Left colon (tissue), 2 donors: ENCODE measurements at places on chromosomes 1 and 21.

GRCh38 chr1:20854529-20854928, 67.4 kb upstream of the HP1BP3 start:
- DNase-seq = no peak

DNA sequence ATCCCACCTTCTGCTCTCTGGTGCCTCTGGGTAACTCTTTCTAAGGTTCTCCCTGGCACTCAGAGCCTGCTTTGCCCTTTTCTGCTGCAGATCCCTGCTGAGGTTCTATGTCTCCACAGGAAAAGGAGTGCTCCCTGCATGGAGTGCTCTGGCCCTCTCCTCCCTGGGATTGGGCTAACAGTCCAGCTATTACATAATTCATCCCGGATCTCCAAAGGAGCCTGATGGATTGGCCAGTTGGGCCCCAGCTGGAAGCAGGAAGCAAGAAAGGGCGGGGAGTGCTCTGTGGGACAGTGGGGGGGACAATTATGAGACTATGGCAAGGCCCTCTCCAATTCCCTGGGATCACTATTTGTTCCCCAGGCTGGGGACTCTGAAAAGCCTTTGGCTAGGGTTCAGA, 51.9 kb upstream of the GOLT1A start:
- no peak for DNase-seq

GRCh38 chr1:234691567-234691966, 81.6 kb upstream of the IRF2BP2 start:
- no peak for DNase-seq

GRCh38 chr1:181604482-181605249, 121.3 kb downstream of the CACNA1E start:
- no peak for DNase-seq

DNA sequence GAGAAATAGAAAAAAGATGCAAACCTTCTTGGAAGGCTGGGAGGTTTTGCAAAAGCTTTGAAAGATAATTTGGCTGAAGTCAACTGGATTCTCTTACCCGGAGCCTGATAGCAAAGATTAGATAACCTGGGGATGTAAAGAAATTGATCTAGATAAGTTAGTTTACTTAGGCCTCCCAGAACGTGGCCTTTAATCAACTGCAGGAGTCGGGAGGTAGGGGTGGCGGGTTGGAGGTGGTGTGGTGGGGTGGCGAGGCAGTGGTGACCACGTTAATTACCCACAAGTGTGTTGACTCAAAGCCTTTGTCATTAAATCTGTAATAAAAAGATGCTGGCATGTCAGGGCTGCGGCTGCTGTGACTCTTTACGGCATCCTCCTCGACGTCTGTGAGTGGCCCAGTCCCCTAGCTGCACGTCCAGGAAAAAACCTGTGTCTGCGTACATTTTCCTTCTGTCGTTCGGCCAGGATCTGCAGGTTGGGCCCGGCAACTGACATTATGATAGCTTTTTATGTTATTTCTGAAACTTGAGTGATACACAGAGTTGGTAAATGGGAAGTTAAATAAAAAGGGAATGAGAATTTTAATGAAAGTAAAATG, 51.1 kb upstream of the B3GALT2 start:
- no peak for DNase-seq

DNA sequence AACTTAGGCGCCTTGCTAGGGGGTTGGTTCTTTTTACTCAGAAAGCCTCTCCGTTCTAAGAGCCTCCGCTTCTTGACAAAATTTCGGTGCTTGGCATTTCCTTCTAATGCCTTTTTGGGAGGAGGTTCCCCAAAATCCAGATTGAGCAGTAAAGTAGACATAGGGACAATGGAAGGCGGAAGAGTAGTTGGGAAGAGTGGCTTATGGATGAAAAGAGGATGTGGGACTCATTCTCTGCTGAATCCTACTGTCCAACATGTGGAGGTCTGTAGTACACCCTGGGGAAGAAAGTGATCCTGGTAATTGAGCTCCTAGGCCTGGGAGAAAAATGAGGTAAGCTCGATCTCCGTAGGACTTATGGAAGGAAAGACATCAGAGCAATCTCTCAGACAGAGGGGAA, 777 bp upstream of the METTL25B start:
- no peak for DNase-seq

- DNase-seq = no peak
Observed at GRCh38 chr1:32897082-32898049, 3.8 kb downstream of the TMEM54 start.

GRCh38 chr1:54888080-54888733, 1.2 kb upstream of the DHCR24 start:
- no peak for DNase-seq

- DNase-seq = no peak
Observed at GRCh38 chr1:244137276-244137675, 86.2 kb downstream of the ZBTB18 start.

GRCh38 chr1:114927401-114927800, 72.7 kb downstream of the SYCP1 start:
- DNase-seq = no peak

GRCh38 chr1:157893686-157894085, 52.1 kb upstream of the CD5L start:
- no peak for DNase-seq

- DNase-seq = no peak
Observed at GRCh38 chr1:42847721-42848460, 1.5 kb downstream of the ZNF691 start.

DNA sequence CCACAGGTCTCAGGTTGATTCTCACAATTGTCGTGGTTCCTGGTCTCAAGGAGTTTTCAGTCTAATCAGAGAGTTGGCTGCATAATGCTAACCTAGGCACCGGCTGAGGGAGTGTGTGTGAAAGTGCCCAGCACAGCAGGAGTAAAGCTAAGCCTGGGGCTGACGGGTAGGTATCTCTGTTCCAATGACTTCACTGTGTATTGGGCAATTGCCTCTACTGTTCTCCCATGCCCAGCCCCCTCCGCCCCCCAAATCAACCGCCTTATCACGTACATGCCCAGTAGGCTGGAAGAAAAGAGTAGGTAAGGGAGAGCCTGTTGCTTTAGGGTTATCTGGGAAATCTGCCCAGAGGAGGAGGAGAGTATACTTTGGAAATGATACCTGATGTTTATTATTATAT, 54.7 kb downstream of the MRPS6 start:
- no peak for DNase-seq

DNA sequence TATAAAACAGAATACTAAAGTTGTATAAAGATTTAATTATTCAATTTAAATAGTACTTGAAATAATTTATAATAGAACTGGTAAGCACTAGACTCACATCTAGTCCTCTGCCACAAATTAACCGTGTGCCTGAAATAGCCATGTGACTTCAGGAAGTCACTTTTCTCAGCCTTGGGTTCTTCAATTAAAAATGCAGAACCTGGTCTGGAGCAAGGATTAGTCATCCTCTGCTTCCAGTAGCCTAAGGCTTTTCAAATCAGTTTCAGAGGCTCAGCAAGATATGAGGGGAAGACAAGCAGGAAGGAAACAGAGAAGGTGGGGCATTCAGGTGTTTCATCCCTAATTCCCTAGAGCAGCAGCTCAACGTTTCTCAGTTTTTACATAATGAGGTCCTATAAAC, 23.0 kb downstream of the DPH5 start:
- no peak for DNase-seq

DNA sequence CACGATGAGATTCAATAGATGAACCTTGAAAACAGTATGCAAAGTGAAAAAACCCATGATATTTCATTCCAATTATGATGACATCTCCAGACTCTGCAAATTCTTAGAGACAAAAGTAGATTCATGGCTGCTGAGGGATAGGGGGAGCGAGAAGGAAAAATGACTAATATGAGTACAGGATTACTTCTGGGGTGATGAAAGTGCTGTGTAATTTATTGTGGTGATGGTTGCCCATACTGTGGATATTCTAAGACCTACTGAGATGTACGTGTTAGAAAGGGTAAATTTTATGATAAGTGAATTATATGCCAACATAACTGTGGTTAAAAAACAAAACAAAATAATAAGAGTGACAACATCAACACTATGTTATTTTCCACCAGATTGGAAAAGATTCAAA, 18.9 kb upstream of the RGS7 start:
- DNase-seq = no peak

DNA sequence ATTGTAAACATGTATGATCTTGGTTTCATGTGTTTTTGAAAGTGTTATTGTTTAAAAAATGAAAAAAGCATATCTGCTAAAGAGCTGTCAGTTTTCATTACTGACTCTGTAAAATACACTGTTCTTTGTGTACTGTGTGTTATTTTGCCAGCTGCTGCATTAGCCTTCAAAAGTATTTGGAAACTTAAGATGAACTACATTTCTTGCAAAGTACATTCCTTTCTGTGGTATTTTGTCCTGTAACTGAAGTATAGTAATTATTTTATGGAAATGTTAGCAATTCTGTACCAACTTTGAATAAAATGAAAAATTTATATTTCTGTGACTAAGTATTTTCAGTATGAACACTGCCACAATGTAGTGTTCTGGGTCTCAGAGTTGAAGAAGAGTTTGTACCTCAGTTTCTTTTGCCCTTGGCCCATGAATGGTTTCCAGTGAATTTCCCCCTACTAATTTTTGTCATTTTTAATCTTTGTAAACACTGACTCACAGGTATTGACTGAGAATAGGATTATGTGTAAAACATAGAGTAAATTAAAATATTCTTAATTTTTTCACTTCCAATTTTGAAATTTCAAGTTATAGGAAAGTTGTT, 32.7 kb downstream of the MRPS6 start:
- no peak for DNase-seq

- no peak for DNase-seq
Observed at GRCh38 chr1:11771481-11772043, 9.6 kb downstream of the C1orf167 start.

- DNase-seq = no peak
Observed at GRCh38 chr21:45093035-45093532, 18.7 kb downstream of the ADARB1 start.

DNA sequence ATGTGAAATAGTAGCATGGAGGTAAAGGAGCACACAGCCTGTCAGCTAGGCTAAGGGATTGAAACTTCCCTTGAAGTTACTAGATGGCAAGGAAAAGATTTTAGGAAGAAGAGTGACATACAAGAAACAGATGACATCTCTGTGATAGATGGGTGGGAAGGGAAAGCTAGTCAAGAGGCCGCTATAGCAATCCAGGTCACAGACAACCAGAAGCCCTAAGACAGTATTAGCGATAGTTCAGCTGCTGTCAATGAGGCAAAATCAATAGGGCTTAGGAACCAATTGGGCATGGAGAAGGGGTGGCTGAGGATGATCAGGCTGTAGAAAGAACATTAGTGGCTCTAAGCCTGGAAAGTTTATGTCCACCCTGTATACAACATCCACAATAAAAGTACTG, 111.1 kb downstream of the GLUL start:
- no peak for DNase-seq

DNA sequence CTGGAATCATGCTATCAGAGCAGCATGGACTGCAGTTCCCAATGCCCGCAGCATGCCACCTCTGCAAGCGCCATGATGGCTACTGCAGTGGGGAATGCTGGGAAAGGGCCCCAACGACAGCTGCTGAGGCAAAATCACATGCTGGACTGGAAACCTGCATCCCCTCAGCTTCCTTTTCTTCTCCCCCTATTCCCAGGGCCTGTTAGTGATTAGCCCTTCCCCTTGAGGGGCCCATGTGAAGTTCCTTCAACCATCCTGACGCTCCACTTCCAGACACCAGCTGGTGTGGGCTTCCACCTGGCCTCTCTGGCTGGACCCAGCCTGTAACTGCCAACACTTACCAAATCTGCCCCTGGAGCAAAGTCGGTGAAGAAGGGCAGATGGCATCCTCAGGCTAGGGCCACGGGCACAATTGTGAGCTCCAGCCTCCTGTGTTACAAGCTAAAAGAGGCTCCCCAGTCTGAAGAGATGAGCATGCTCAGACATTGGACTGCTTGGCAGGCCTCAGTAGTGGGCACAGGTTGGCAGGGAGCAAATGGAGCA, 22.1 kb upstream of the SDC3 start:
- no peak for DNase-seq

DNA sequence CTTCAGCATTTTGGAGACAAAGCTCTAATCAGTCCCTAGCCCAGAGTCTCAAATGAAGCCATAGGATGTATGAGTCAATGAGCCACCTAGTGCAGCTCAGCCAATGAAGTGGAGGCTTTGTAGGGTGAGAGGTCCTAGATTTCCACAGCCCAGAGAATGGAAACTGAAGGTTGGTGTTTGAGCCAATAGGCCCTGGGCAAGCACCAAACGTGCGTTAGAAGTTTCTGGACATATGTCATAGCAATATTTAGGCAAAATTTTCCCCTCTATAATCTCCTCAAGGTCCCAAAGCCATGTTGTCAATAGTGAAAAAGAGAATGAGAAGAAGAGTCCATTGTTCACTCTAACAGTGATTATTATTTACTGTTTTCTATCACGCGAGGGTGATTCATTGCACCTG, 361.3 kb downstream of the PLPP3 start:
- no peak for DNase-seq

- no peak for DNase-seq
Observed at GRCh38 chr1:219379691-219380090, 206.0 kb downstream of the LYPLAL1 start.

DNA sequence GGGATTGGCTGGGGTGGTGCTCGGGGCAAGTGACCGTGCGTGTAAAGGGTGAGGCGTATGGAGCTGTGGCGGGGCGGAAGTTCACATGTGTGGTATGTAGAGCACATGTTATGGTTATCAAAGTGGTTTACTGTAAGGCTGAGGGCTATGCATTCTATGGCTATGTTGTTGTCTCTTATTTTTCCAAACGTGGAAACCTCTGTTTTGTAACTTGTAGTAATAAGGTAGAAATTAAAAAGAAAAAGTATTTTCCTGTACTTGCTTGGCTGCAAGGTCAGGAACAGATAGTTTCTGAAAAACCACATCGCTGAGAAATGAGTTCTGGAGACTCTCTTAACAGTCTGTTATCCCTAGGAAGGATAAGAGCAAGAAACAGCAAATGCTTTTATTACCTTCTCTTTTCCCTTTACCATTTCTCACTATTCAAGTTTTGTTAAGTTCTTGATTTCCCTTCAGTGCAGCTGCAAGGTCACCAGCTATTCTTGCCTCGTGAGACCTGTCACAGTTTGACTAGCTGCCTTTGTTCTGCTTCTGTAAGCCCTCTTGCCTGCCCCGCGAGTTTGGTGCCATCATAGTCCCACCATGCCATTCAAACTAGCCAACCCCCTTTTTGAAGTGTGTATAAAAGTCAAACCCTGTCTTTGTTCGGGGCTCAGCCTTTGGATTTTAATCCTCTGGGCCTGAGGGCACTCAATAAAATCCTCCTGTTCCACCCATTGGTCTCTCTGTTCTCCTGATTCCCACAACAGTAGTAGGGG, 9.5 kb downstream of the RNU1-2 start:
- no peak for DNase-seq

DNA sequence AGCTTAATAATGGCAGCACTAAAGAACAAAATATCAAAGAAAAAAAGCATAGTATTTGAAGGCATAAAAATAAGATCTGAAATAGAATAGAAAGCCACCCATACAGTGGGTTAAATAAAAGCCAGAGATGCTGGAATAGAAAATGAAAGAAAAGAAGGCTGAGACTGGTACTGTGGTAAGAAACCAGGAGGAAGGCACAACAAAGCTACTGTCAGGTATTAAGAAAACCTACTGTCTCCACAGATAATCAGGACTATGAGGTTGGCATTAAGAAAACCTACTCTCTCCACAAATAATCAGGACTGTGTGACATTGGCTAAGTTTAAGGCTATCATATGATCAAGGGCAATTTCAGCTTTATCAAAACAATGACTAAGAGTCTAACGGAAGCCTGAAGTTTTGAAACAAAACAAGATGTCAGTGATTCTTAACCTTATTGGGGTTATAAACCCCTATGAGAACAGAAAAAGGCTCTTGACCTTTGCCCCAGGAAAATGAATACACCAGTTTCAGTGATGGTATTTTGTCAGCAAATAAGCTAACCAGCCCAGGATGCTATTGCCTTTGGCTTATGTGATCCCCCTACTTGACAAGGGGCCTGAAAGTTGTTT, 24.4 kb downstream of the MCOLN2 start:
- no peak for DNase-seq

- no peak for DNase-seq
Observed at GRCh38 chr1:85274969-85275453, 1.4 kb downstream of the BCL10 start.
